Cerebellar cortex (tissue), 1 donor: ENCODE measurements at places on chromosomes 6 and 20.

DNA sequence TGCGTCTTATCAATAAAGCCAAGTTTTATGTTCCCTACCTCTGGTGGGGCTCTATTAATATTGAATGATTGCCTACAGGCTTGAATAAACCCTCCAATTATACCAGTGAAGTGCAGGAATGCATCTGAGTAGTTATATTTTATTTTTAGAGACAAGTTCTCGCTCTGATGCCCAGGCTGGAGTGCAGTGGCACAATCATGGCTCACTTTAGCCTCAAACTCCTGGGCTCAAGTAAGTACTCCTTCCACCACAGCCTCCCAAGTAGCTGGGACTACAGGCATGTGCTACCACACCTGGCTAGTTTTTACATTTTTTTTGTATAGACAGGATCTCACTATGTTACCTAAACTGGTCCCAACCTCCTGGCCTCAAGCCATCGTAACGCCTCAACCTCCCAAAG lies 26.1 kb upstream of the UBE2J1 start:
- no peak for DNase-seq

DNA sequence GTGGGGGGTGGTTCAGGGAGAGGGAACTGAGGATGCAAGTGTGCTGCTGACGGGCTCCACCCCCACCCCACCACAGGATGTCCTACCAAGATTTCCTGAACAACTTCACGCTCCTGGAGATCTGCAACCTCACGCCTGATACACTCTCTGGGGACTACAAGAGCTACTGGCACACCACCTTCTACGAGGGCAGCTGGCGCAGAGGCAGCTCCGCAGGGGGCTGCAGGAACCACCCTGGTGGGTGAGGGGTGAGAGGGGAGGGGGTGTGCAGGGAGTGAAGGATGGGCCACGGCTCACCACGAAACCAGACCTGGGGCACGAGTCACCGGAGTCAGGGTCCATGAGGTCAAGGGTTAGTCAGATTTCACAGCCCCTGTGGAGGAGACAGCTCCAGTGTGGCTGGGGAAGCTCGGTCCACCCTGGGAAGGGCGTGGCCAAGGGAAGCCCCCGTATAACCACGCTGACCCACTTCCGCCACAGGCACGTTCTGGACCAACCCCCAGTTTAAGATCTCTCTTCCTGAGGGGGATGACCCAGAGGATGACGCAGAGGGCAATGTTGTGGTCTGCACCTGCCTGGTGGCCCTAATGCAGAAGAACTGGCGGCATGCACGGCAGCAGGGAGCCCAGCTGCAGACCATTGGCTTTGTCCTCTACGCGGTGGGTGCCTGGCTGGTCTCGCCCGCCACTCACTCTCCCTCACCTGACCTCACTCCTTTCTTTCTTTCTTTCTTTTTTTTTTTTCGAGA lies 18.3 kb downstream of the CAPN11 start:
- DNase-seq = no peak

DNA sequence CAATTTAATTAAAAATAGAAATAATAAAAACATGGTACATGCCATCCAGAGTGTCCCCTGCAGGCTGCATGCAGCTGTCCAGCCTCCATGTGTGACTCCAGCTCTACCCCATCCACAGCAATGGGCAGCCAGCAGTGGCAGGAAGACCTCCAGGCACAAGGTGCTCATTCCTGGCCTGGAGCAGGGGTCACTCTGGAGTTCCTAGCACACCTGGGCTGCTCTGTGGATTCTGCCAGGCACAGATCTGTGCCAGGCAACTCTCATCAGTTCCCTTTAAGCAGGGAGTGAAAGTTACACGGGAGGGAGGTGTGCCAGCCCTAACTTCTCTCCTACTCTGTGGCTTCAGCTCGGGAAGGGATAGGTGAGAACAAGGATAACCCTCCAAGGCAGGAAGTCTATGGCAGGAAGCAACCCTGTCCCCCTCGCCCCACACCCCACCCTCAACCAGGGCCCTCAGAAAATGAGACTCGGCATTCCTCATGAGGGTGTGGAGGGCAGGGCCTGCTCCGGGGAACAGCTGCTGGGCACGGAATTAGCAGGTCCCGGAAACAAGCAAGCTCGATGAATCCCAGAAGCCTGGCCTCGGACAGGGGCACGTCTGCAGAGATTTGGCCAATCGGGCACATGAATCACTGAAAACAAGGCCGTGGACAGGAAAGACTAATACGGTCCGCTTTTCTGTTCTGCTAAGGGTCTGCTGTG lies 10.0 kb downstream of the JPH2 start:
- DNase-seq = no peak

- DNase-seq = no peak
These were observed 1813.6 kb upstream of the DEFB115 start for GRCh38 chr20:29443819-29444218.

GRCh38 chr6:127606131-127606562 lies 29.2 kb downstream of the C6orf58 start:
- peak; percentile 31 for DNase-seq

- no peak for DNase-seq
These were observed 74.4 kb downstream of the PKHD1 start for GRCh38 chr6:52013035-52013434.

DNA sequence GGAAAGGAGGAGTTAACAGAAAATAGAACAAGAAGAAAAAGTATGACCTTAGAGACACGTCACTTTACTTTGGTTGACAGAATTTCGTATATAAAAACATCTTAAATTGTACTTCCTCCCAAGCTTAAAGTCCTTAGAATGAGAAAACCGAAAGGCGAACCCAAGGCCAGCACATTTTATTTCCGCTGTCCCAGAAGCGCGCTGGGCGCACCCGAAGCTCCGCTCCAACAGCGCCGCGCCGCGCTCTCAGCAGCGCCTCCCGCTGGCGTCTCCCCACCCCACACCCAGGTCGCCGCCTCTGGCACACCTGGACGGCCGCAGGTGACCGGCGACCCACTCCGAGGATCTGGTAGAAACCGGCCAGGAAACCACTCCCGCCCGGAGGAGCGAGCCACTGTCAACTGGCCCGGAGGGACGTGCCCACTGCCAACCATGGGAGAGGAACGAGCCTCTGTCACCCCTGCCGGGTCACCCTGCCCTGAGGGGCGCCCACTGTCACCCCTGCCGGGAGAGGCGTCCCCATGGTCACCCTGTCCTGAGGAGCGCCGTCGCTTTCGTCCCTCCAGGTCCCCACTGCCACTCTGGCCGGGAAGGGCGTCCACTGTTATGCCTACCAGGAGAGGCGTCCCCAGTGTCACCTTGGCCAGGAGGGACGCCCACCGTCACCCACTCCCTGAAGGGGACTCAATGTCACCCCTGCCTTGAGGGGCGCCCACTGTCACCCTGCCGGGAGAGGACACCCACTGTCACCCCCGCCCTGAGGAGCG lies 824 bp downstream of the MPC1 start:
- peak; percentile 31 for DNase-seq

DNA sequence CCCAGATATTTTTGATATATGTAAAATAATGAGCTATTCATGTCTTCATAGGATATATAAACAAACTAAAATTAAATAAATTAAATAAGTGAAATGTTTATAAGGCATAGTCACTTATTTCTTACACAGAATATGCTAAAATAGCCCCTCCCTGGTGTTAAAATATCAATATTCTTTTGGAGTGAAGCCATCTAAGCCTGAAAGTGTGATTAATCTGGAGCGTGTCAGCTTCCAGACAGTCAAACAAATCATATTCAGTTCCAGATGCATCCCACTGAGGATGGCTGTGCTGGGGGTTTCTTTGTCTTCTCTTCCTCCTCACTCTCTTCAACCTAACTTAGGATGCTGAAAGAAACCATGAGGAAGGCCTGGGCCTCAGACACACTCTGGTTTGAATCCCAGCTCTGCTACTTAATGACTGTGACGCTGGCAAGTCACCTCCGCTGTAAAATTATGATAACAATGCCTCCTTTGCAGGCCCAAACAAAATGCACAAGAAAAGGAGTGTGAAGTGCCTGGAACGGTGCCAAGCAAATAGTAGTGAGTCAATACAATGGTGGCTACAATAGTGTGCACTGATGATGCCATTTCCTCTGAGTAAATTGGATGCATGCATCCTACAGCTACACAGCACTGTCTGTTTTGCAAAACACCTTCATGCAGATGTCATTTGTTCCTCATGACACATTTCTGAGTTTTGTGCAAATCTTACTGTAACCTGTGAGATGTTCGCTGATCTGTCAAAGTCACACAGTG lies 161.4 kb downstream of the FOXC1 start:
- DNase-seq = no peak

DNA sequence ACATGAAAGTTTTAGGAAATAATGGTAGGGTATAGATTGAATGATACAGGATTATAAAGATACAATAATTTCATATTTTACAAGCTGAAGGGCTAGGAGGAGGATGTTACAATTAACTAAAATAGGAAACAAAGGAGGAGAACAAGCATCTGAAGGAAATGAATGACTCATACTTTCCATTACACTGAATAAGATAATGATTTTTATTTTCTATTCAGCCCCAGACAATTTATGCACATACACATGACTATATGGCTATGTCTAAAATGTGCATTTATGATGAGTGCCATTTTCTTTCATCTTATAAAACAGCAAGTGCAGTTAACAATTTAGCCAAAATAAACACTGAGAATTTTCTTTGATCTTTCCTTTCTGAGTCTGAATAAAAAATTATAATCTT lies 994.6 kb upstream of the ADGRB3 start:
- no peak for DNase-seq

DNA sequence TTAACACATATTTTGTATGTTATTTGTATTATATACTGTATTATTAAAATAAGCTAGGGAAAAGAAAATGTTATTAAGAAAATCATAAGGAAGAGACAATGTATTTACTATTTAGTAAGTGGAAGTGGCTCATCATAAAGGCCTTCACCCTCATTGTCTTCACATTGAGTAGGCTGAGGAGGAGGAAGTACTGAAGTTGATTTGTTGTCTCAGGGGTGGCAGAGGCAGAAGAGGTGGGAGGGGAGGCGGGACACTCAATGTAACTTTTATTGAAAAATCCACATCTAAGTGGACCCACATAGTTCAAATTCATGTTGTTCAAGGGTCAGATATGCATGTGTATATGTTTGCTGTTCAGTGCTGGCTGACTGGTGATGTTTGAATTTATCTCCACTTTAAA lies 210.2 kb upstream of the CITED2 start:
- no peak for DNase-seq

DNA sequence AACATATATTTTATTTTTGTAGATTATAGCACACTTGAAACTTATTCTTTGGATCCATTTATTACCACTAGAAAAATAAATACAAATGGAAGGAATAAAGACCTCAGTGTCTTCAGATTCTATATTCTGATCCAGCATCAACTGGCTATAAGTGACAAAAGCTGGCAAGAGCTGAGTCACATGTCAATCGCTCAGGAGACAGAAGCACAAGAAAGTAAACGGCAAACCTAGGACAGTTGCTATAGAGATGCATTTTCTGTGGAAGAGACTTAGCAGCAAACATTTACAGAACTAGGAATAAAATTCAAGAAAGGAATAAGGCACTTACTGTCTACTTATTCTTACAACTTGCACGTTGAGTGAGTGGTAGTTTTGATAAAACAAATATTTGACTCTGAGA lies 230.4 kb downstream of the CLVS2 start:
- no peak for DNase-seq
